ENCODE measurements at places on chromosomes 1 and 21. TPM values are rescaled to one million over a fixed set of nuclear protein-coding genes. Genes with fewer than 3 reads are reported as not detected.

DNA sequence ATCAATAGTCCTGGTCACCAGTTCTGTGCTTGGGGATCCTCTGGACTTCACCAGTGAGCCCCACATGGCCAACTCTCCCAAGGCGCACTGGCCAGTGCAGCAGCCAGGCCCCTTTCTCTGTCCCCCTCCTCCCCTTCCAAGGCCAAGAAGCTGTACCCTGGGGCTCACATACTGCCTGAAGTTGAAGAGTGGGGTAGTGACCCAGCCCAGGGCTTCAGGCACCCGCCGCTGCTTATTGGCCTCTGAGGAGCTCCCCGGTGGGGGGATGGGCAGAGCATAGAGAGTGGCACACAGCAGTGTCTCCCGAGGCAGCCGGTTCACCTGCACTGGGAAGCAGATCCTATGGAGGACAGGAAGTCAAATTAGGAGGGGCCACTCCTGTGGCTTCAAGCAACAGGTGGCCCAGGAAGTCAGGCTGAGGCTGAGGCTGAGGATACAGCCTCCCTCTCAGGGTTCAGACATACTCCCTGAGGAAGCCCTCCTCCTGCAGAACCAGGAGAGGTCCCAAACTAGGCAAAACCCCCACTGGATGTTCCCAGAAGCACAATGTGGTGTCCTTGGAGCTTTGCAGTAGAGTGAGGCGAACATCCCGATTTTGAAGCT lies 38.2 kb upstream of the PPP1R15B start:
- no peak for DNase-seq

- DNase-seq, result no peak
Observed at GRCh38 chr1:109763646-109764415, at the start of gene EPS8L3. Gene EPS8L3 (minus strand): TSS chr1:109763923. CDS start chr1:109761749, 2,174 bp downstream.

DNA sequence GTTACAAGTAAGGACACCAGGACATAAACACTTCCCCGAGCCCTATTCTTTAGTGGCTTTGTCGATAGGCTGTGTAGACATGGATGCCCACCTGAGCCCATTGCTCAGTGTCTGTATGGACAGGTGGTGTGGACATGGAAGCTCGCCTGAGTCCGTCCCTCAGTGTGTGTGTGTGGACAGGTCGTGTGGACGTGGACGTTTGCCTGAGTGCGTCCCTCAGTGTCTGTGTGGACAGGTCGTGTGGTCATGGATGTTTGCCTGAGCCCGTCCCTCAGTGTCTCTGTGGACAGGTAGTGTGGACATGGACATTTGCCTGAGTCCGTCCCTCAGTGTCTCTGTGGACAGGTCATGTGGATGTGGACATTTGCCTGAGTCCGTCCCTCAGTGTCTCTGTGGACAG lies 38.7 kb upstream of the COL6A2 start:
- DNase-seq, result no peak

- no peak for DNase-seq
Observed at GRCh38 chr1:198108636-198109370, 48.0 kb upstream of the NEK7 start.

The C1orf74 gene
- total RNA-seq, result 4.4 TPM

The CNR2 gene
- total RNA-seq, result not detected
